Activated T-helper 1 cell treated with Interleukin-2 at 50 U/mL for 16 hours (primary cell): ENCODE measurements at places on chromosomes 6 and 20.

GRCh38 chr6:86871681-86872080, 65.6 kb upstream of the HTR1E start:
- DNase-seq = no peak

DNA sequence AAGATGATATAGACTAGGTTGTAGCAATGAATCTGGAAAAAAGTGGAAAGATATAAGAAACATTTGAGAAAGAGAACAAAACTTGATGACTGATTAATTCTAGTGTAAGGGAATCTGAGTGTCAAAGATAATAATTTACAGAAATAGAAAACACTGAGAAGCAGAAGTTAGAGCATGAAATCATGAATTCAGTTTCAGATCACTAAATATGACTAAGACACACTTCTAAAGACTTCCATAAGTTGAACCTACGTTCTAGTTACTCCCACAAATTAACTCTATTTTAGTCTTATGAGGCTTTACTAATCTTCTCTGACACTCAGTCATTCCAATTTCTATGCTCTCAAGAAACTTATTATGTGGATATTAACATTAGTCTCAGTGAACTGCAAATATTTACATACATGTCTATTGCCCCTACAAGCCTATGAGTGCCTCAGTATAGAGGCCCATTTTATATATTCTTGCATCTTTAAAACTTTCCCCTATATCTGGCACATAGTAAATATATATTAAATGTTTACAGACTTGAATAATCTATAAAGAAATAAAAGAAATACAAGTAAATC, 30.4 kb downstream of the IBTK start:
- DNase-seq = no peak

GRCh38 chr20:52103913-52104545, 87.5 kb downstream of the ZFP64 start:
- DNase-seq = no peak

DNA sequence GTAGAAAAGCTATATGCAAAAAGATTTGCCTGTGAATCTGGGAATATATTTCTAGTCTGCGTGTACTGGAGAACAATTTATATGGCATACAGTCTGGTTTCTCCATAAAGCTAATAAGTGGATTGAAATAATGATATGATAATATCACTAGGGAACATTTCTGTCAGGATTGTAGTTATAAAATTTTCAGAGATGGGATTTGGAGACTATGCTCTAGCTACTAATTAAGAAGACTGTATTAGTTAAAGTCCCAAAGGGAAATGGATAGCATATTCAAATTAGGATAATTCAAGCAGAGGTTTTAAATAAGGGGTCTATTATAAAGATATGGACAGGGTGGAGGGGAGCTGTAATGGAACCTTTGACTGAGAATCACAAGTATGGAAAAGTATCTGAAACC, 7.2 kb upstream of the STX11 start:
- DNase-seq = no peak

GRCh38 chr20:36199345-36200257, 36.7 kb upstream of the AAR2 start:
- DNase-seq = peak; percentile 50

GRCh38 chr6:149354009-149354408, 36.5 kb downstream of the TAB2 start:
- DNase-seq = no peak

DNA sequence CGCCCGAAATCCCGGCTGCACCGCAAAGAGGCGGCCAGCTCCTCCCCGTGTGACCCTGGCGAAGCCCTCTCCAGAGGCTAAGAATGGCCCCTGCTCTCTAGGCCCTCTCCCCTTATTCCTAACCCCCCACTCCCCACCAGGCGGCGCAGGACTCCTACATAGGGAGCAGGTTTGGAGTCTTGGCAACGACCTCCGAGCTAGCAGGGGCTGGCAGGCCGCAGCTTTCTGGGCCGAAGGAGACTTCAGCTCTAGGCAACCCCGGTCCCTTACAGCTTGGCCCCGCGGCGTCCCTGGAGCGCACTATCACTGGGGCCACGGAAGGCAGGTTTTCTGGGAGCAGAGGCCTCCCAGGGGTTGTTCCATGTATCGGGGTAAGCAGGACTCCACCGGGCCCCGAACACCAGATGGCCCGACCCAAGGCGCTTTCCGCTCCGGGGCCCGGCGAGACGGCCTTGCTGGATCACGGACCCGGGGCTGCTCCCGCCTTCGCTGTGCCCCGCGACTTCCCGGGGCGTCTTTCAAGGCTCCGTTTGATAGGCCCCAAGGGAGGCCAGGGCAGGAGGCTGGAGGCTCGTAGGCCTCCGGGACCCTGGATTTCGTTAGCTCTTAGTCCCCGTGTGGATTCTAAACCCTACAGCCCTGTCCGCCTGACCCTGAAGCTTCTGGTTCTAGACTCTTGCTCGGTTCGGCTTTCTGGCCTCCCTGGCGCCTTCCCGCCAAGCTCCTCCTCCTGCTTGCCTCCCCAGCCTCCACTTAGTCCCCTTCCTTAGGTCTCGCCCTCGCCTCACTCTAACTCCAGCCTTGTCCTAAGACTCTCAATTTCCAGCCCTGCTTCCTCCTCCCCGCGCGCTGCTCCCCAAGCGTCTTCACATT, 1.9 kb downstream of the SLC32A1 start:
- DNase-seq = no peak

GRCh38 chr6:56280126-56280525, 32.7 kb upstream of the COL21A1 start:
- no peak for DNase-seq

DNA sequence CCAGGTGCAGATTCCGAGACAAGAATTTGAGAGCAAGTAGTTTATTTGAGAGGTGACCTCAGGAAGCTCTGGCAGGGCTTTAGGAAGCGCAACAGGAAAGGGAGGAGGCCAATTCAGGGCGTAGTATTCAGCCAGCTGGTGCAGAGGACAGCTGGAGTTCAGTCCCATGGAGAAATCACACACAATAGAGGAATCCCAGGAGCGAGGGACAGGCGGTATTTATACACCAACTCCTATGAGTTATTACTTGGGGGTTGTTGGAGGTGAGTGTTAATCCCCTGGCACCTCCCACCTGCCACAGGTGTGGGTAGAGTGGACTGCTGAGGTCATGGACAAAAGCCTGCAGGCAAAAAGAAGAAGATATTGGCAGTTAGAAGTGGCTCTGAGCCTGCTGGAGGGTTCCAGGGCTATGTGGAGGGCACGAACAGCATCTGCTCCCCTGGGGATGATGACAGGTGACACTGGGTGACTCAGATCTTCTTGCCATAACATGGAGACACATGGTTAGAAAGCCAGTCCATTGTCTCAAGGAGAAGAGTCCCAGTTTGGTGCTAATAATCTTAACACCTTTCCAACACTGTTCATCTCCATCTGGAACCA, 13.9 kb upstream of the SULF2 start:
- no peak for DNase-seq

GRCh38 chr20:44033344-44033743, 118.7 kb downstream of the TOX2 start:
- no peak for DNase-seq

DNA sequence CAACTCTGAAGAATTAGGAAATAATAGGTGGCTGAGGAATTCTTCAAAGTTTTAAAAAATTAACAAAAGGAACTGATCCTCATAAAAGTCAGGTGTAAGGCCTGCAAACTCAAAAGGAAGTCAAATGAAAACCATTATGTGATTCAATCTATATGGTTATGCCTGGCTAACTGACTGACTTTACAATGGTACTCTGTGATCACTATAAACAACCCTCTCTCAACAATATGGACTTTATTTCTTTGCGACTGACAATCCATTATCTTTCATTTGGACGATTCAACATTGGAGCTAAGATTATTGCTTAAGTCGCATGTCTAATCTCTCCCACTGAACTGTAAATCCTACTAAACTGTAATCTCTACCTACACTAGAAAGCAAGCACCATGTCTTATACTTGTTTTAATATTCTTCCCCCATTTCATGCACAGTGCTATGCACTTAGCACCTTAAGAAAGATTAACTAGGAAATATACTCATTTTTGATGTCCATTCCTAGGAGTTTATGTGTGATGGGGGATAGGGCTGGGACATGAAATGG, 1.4 kb downstream of the STK38 start:
- no peak for DNase-seq

DNA sequence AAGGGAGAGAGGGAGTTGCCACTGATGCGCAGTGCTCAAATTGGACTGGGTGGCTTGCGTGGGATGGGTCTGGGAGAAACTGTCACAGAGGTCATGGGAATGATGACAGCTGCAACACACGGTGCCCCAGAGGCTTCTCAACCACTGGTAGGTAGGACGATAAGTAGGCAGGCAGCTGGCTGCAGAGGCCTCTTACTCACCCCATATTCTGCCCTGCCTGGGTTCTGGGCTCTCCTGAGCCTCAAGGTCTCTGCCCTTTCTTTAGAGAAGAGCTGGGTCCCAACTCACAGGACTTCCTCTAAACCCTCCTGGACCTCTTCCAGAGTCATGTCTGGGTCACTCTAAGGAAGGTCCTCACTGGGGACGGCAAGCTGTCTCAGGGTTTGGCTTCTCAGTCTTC, 37.2 kb upstream of the RNF24 start:
- no peak for DNase-seq

DNA sequence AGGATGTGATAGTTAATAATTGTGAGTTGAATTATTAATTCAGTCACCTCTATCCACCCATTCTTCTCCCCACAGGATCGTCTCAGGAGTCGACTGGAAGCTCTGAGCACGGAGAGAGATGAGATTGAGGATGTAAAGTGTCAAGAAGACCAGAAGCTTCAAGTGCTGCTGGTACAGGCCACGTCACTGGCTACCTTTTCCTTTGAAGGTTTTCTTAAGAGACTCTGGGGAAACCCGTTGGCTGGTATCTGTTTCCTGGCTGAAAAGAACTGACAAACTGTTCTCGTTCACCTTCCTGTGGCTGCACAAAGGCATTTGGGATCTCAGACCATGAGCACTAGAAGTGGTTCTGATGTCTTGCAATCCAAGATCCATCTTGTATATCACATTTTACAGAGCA, 3.8 kb downstream of the TRIM15 start:
- no peak for DNase-seq

DNA sequence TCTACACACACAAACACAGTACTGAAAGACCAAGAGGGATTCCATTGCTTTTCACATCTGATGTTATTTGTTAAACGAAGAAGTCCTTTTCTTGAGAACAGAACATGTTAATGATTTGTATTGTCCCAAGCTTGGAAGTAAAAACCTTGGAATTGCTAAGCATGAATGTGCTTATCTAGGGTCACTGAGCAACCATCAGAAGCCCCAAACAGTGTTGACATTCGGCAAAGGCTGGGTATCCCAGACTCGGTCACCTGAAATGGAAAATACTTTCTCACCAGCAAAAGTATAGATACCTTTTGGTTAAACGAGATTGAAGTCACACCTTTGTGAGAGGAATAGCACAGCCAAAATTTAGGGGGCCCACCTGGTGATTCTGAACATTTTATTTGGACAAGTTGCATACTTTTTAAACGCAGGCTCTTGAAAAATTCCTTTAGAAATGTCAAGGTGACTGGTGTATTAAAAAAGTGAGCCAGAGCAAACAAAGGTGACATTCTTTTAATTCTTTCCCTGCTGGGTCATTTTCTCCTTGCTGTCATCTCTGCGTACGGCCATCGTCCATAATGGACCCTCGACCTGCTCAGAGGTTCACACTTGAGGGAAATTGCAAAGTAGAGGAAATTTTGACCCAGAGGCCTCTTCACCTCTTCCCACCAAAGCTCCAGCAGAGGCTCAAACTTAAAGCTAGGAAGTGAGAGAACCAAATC, 95.8 kb upstream of the FOXA2 start:
- no peak for DNase-seq

DNA sequence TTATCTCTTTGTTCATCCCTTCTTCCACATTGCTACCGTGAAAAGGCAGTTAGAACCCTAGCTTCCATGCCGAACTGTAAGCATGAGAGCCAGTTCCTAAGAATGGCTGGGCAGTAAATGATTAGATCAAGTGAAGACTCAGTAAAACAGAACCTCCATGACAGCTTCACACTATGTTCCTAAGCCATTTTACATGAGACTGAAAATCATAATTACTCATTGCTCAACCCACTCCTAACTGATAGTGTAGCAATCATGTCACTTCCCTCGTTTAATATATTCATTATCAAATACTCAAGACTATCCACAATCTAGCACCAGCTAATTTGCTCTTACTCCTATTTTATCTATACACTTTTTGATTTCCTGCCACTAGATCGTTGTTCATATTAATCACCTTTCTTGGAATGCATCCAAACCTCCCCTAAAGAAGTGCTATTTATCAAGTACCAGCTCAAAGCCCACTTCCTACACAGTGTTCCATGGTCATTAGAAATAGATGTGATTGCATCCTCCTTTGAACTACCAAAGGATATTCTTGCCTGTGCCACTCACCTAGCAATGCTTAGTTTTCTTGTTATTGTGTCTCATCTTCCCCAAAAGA, 6.0 kb downstream of the TMEM30A start:
- no peak for DNase-seq

GRCh38 chr6:156634048-156634447, 143.1 kb upstream of the ARID1B start:
- no peak for DNase-seq

GRCh38 chr20:53157443-53158408, 185.6 kb downstream of the TSHZ2 start:
- peak; percentile 5 for DNase-seq

- no peak for DNase-seq
Measured at GRCh38 chr20:38804221-38804620, 1.3 kb upstream of the PPP1R16B start.

- no peak for DNase-seq
Measured at GRCh38 chr20:17225851-17226409, 910 bp upstream of the PCSK2 start.

- no peak for DNase-seq
Measured at GRCh38 chr6:159180001-159180400, 10.8 kb downstream of the FNDC1 start.

- DNase-seq = no peak
Measured at GRCh38 chr6:63734923-63735322, 99.3 kb downstream of the PHF3 start.

- no peak for DNase-seq
Measured at GRCh38 chr6:90372450-90372849, 75.8 kb upstream of the BACH2 start.

DNA sequence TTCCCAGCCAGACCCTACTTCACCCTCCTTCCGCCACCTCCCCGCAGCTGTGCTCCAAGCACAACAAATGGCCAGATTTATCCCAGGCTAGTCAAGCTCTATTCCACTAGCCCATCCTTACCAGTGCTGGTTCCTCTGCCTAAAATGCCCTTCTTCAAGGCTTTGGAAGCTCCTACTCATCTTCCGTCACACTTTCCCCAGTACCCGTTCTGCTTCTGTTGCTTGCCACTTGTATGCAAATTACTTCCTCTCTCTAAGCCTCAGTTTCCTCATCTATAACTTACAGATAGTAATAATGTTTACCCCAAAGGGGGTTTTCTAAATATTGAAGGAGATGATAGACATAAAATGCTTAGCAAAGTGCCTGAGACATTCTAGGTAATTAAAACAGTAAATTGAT, 193.1 kb downstream of the MAFB start:
- DNase-seq = no peak
